Daoy (cell line): ENCODE measurements at places on chromosomes 3 and 15. TPM values are rescaled to one million over a fixed set of nuclear protein-coding genes. Genes with fewer than 3 reads are reported as not detected.

ARPIN gene
- total RNA-seq = 3.3 and 4.1 TPM in 2 replicates

PPP1R14D gene
- total RNA-seq = not detected in 2 replicates

DUSP7 gene
- 14.2 TPM in 2 replicates for total RNA-seq

MESP2 gene
- total RNA-seq = 0.29 and 0.54 TPM in 2 replicates

- DNase-seq = no peak
Observed at GRCh38 chr3:116200956-116201690, 244.2 kb downstream of the LSAMP start.

GRCh38 chr3:112280266-112280665 is 13.8 kb downstream of the SLC9C1 start:
- no peak for DNase-seq

GRCh38 chr3:56308471-56308870 is 159.8 kb downstream of the ERC2 start:
- no peak for DNase-seq

DNA sequence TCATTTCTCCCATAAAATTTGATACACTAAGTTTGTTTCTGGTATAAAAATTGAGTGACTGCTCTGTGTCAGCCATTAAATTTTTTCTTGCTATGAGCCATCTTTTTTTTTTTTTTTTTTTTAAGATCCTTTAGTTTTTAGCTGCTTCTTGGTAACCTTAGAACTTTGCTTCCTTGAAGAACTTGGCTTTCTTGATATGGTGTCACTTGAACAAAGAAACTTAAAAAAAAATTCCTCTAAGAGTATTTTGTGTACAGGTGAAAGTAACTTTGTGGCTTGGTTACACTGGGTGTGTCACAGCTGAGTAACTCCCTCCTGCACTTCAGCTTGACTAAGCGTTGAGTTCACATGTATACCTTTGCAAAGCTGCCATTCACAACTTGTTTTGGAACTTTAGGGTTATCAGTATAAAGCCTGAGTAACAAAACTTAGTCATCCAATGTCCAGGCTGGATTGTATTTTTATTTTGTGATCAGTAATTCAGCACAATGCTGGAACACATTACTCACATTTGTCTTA is 6.5 kb downstream of the CHD2 start:
- DNase-seq = peak; percentile 79

DNA sequence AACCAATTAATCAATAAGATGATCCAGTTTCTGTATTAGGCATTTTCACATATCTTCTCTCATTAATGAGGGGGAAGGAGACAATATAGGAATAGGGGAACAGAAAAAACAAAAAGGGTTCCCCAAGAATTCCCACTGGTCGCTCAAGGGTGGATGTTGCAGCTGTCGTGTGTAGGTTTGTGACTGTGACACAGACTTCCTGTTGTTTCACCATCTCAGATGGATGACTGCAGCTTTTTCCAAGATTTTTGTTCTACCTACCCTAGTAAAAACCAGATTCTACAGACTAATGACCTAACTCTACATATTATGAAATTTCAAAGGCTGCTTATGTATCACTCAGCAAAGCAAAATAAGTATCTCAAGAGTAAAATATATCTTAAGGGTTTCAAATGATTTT is 73.7 kb upstream of the MB21D2 start:
- DNase-seq = no peak
